ENCODE measurements at places on chromosomes 4 and X.

GRCh38 chr4:13988353-13989305 is 361.1 kb upstream of the BOD1L1 start:
- DNase-seq, result peak; percentile 94

GRCh38 chr4:16078195-16078760 is 5.5 kb downstream of the PROM1 start:
- no peak for DNase-seq

DNA sequence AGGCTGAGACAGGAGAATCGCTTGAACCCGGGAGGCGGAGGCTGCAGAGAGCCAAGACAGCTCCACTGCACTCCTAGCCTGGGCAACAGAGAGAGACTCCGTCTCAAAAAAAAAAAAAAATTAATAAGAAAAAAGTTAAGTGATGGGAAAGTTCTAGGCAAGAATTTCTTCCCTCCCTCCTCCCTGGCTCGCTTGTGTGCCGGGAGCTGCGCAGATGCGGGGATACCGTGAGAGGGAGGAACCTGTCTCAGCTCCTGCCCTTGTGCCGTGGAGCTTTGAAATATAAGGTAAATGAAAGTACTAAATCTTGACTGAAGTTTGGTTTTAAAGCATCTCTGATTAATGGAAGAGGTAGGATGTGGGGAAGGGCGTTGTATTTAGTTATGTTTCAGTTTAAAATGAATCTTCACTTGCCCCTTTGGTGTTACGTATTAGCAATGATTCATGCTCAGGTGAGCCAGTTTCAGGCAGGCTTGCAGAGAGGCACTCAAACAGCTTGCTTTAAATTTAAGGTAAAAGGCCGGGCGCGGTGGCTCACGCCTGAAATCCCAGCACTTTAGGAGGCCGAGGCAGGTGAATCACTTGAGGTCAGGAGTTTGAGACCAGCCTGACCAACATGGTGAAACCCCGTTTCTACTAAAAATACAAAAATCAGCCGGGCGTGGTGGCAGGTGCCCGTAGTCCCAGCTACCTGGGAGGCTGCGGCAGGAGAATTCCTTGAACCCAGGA is 1.4 kb upstream of the UFSP2 start:
- DNase-seq, result no peak

DNA sequence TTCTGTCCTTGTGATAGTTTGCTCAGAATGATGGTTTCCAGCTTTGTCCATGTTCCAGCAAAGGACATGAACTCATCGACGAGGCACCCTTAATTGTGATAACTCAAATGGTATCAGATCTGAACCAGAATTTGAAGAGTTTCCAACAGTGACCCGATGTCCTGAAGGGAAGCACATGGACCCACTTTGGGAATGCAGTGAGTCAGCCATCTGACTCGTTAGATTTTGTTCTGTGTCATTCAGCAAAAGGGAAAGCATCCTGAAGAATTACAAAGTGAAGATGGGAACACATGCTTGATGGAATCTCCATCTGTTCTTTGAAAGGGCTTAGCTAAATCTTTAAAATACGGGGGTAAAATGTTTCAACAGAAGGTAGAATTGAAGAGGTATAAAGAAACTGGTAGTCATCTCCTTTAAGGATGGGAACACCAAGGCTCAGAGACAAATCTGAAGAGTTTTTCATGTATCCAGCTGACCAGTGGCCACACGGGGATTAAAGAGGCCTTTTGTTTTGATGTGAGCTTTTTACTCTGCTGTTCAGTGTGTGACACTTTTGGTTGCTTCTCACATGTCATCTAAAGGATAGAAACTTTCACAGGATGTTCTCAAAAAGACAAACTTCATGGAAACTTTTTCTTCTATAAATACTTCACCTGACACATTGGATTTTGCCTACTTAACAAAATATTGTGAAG is 393.8 kb downstream of the INPP4B start:
- DNase-seq, result peak; percentile 13

DNA sequence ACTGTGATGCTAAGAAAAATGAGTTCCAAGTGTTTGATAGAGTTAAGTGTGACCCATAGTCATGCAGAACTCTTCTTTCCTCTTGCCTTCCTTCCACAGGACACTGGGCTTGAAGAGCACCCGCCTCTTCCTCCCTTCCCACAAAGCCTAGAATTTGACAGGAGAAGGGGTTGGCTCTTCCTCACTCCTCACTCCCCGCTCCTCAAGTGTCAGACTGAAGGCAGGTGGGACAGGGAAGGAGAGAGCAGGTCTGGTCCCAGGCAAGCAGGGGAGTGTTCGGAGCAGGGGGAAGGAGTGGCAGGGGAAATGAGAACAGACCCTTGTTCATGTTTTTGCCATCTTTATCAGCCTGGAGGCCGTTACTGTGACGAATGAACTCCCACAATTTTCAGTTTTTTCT is 10.7 kb downstream of the MAGED2 start:
- DNase-seq, result no peak
